Heart right ventricle (tissue), 16 donors: ENCODE measurements at places on chromosomes 7 and 10.

DNA sequence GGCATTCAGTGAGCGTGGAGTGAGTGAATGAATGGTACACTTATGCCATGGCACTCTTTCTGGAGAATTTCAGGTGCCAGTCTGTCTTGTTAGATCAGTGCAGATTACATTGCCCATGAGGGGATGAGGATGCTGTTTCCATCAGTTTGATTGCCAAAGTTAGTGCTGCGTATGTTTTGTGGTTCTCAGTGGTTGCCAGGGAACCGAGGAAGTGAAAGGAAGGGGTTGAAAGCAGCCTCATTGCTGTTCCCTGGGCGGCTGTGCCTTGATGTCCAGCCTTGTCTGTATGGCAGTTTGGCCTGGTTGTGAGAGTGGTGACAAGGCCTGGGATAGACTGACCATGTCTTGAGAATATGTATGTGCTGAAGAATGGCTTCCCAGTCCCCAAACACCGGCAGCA is 30.2 kb downstream of the WBP1L start:
- H3K4me3 ChIP-seq = no peak overlapping the region
- peaks cover 96% of the 10 kb centered on the region for H3K4me1 ChIP-seq
- H3K27me3 ChIP-seq = no peaks in the 10 kb centered on the region
- peak; percentile 68 for DNase-seq
- peak overlapping the region; percentile 99 for H3K27ac ChIP-seq
- H3K36me3 ChIP-seq = no peaks in the 10 kb centered on the region

DNA sequence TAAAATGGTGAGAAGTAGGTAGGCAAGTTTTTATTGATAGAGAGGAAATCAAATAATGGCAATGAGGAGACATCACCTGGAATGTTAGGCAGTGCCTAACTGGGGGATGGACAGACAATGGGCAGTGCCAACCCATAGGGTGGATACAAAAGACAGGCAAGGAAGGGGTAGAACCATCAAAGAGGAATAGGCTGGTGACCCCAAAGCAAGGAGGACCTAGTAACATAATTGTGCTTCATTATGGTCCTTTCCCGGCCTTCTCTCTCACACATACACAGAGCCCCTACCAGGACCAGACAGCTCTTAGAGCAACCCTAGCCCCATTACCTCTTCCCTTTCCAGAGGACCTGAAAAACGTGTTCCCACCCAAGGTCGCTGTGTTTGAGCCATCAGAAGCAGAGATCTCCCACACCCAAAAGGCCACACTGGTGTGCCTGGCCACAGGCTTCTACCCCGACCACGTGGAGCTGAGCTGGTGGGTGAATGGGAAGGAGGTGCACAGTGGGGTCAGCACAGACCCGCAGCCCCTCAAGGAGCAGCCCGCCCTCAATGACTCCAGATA is 30.0 kb downstream of the PRSS2 start:
- H3K4me3 ChIP-seq = no peak overlapping the region
- no peak overlapping the region for H3K27ac ChIP-seq

- no peaks in the 10 kb centered on the region for H3K27me3 ChIP-seq
- no peak overlapping the region for H3K4me3 ChIP-seq
- H3K27ac ChIP-seq = no peak overlapping the region
- peak; percentile 38 for DNase-seq
Observed at GRCh38 chr7:51082096-51082840, 234.3 kb downstream of the COBL start.

DNA sequence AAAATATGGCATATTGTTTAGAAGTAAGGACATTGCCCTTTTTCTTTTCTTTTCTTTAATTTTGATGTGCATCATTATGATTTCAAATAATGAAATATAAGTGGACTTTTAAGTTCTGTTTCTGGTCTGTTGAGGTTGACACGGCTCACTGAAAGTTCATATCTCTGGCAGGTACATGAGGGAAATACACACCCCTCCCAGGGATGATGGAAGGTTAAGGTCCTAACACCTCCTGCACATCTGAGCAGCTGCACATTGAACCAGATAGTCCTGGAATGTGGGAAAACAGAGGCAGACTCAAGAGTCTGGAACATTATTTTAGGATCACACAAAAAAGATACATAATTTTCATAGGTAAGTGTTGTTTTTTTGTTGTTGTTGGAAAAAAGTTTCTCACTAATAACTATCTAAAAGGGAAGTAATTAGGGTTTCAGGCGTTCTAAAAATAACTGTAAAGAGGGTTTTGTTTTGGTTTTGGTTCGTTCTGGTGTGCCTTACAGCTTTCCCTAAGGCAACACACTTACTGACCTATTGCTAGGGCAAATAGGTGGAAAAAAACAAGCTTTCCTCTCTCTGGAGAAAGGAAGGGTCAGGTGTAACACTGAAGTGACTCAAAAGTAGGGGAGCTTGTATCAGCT is 201.2 kb upstream of the PRKCQ start:
- no peak overlapping the region for H3K27ac ChIP-seq
- no peaks in the 10 kb centered on the region for H3K36me3 ChIP-seq
- H3K4me3 ChIP-seq = no peak overlapping the region
- no peak for DNase-seq

GRCh38 chr7:156560075-156560474 is 80.5 kb upstream of the RNF32 start:
- no peak overlapping the region for H3K27ac ChIP-seq
- DNase-seq = no peak
- H3K4me3 ChIP-seq = no peak overlapping the region
- H3K27me3 ChIP-seq = peaks cover 6% of the 10 kb centered on the region
- no peaks in the 10 kb centered on the region for H3K36me3 ChIP-seq
- no peaks in the 10 kb centered on the region for H3K4me1 ChIP-seq

- DNase-seq = no peak
- no peak overlapping the region for H3K27ac ChIP-seq
- H3K27me3 ChIP-seq = no peaks in the 10 kb centered on the region
- peaks cover 5% of the 10 kb centered on the region for H3K4me1 ChIP-seq
- H3K4me3 ChIP-seq = no peak overlapping the region
Observed at GRCh38 chr7:90347759-90348158, 1.2 kb downstream of the GTPBP10 start.

GRCh38 chr10:105253515-105254212 is 612.6 kb downstream of the SORCS3 start:
- DNase-seq = no peak
- no peaks in the 10 kb centered on the region for H3K4me1 ChIP-seq
- no peaks in the 10 kb centered on the region for H3K36me3 ChIP-seq

GRCh38 chr10:22414146-22414545 is 68.8 kb downstream of the SPAG6 start:
- H3K4me1 ChIP-seq = no peaks in the 10 kb centered on the region
- DNase-seq = no peak
- H3K27ac ChIP-seq = no peak overlapping the region
- H3K4me3 ChIP-seq = no peak overlapping the region
- H3K36me3 ChIP-seq = no peaks in the 10 kb centered on the region
- no peaks in the 10 kb centered on the region for H3K27me3 ChIP-seq

GRCh38 chr10:22429981-22430421 is 84.7 kb downstream of the SPAG6 start:
- H3K36me3 ChIP-seq = no peaks in the 10 kb centered on the region
- no peak for DNase-seq
- H3K4me3 ChIP-seq = no peak overlapping the region
- H3K27ac ChIP-seq = no peak overlapping the region

DNA sequence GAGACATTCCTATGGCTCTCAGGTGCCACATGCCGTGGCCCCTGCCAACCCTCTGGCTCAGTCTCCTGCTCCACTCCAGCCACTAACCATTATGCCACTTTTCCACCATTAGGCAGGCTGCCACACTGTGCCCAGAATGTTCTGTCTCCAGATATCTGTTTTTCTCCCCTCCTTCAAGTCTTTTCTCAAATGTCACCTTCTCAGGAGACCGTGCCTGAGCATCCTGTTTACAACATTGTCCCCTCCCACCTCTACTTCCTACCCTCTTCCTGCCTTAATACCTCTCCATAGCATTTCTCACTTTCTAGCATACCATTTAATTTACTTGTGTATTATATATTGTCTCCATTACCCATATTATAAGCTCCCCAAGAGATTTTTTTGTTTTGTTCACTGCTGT is 162.5 kb upstream of the LYZL2 start:
- no peaks in the 10 kb centered on the region for H3K4me1 ChIP-seq
- no peak for DNase-seq
- no peak overlapping the region for H3K4me3 ChIP-seq
- H3K27me3 ChIP-seq = no peaks in the 10 kb centered on the region
- no peaks in the 10 kb centered on the region for H3K36me3 ChIP-seq
- H3K27ac ChIP-seq = no peak overlapping the region

DNA sequence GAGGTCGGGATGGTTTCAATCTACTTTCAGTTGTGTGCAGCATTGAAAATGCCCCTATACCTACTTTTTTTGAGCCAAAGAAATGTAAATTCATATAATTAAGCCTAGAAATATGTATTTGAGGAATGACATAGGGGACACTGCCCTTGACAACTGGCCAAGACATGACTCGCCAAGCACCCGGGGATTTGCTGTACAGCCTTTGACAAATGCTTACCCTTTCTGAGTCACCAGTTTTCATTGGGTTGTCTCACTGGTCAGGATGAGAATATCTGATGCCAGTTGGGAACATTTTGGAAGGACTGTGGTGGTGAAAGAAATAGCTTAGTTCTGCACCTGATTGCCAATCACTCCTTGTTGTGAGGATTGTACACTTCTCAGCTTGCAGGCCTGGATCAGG is 166.8 kb upstream of the HABP2 start:
- H3K27ac ChIP-seq = no peak overlapping the region
- no peaks in the 10 kb centered on the region for H3K36me3 ChIP-seq
- no peaks in the 10 kb centered on the region for H3K27me3 ChIP-seq
- no peaks in the 10 kb centered on the region for H3K4me1 ChIP-seq

DNA sequence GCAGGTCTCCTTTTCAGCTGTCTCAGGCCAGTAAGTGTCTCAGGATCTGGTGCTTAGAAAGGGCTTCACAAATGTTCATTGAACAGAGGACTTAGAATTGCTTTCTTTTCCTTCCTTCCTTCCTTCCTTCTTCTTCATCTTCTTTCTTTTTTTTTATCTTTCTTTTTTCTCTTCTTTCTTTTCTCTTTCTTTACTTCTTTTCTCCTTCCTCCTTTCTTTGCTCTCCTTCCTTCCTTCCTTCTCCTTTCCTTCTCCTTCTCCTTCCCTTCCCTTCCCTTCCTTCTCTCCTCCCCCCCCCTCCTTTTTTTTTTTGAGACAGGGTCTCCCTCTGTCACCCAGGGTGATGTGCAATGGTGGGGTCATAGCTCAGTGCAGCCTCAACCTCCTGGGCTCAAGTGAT is 34.6 kb downstream of the COL26A1 start:
- DNase-seq = no peak
- no peak overlapping the region for H3K4me3 ChIP-seq
- no peak overlapping the region for H3K27ac ChIP-seq
- H3K4me1 ChIP-seq = no peaks in the 10 kb centered on the region
- no peaks in the 10 kb centered on the region for H3K36me3 ChIP-seq

DNA sequence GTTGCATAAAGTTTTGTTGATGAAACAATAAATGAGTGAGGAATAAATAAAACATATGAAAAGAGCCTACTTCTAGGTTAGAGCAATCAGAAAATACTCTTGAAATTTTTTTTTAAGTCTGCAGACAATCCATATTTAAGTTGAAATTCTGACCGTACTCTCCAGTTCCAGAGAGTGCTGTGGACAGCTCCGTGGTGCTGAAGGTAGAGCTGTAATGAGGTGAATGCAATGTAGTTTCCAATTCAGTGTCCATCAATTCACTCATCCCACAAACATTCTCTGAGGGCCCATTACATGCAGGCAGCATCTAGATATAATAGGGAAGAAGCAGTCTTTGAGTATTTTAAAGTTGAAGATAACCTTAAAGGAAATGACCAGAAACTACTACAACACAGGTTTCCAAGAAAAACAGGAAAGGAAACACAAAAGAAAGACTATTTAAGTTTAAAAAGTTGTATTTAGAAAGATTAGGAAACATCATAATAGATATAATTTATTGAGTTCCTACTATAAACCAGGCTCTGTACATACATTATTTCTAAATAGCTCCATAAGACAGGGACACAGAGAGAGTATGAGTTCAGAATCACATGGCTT is 44.0 kb upstream of the CRTAC1 start:
- no peaks in the 10 kb centered on the region for H3K4me1 ChIP-seq
- H3K4me3 ChIP-seq = no peak overlapping the region
- H3K27me3 ChIP-seq = peaks cover 9% of the 10 kb centered on the region

GRCh38 chr7:101099969-101100781 is 14.9 kb downstream of the TRIM56 start:
- H3K4me3 ChIP-seq = no peak overlapping the region
- peak overlapping the region; percentile 63 for H3K27ac ChIP-seq
- DNase-seq = peak; percentile 90
- H3K36me3 ChIP-seq = no peaks in the 10 kb centered on the region

DNA sequence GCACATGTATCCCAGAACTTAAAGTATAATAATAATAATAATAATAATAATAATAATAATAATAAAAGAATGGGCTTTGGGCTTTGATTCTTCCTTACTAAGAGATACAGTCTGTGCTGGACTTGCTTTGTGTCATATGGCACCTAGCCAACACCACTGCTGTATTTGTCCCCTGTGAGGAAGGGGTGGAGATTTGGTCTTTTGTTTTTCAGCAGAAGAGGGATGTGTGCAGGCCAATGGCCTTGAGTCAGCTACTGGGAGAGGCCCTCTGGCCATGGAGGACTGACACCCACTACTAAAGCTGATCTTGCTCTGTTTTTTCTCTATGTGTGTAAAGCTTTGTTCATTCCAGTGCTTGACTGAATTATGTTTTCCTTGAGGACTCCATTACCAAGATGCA is 573.0 kb upstream of the PCDH15 start:
- no peak overlapping the region for H3K4me3 ChIP-seq
- no peaks in the 10 kb centered on the region for H3K4me1 ChIP-seq
- H3K36me3 ChIP-seq = no peaks in the 10 kb centered on the region
- H3K27ac ChIP-seq = peak overlapping the region; percentile 41
- no peak for DNase-seq
- H3K27me3 ChIP-seq = no peaks in the 10 kb centered on the region

DNA sequence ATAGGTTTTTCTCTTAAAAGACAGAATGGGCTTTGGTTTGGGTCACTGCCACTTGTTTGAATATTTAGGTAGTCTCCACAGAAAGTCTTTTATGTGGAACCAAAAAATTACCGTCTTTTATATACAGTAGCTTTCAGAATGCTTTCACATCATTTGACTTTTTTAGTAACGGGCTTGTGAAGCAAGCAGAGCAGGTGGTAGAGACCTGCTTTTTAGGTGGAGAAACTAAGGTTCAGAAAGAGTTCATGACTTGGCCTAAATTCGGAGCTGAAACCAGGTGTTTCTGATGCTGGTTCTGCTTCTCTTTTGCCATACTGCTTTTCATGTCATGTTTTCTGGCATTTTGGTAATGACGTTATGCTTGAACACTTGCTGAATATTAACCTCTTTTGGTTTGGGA is 36.3 kb downstream of the GARS1 start:
- H3K4me3 ChIP-seq = no peak overlapping the region
- peaks cover 61% of the 10 kb centered on the region for H3K36me3 ChIP-seq
- no peaks in the 10 kb centered on the region for H3K27me3 ChIP-seq
- DNase-seq = no peak

DNA sequence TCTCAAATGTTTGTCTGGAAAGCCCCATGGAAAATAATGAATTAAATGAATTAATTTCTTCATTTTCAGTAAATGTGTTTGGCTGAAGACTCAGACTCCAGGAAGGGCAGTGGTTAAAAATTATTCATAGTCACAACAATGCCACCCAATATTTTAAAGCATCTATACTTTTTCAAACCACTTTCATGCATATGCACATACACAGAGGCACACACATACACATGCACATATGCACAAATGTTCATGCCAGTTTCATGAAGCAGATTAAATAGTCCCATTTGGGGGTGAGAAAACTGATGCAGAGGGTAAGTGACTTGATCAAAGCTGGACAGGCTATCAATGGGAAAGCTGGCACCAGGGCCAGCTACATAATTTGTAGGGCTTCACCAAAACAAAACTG is 1.4 kb upstream of the PLA2G12B start:
- no peaks in the 10 kb centered on the region for H3K36me3 ChIP-seq
- no peak overlapping the region for H3K4me3 ChIP-seq
- no peak for DNase-seq
- no peaks in the 10 kb centered on the region for H3K4me1 ChIP-seq
- no peaks in the 10 kb centered on the region for H3K27me3 ChIP-seq
